Activated T-cell treated with anti-CD3 and anti-CD28 coated beads for 24 hours (primary cell): ENCODE measurements at places on chromosomes 13 and 19.

- DNase-seq = no peak
Observed at GRCh38 chr13:30063892-30064291, 213.5 kb upstream of the UBL3 start.

GRCh38 chr13:91709180-91709579 lies 310.8 kb downstream of the GPC5 start:
- no peak for DNase-seq

DNA sequence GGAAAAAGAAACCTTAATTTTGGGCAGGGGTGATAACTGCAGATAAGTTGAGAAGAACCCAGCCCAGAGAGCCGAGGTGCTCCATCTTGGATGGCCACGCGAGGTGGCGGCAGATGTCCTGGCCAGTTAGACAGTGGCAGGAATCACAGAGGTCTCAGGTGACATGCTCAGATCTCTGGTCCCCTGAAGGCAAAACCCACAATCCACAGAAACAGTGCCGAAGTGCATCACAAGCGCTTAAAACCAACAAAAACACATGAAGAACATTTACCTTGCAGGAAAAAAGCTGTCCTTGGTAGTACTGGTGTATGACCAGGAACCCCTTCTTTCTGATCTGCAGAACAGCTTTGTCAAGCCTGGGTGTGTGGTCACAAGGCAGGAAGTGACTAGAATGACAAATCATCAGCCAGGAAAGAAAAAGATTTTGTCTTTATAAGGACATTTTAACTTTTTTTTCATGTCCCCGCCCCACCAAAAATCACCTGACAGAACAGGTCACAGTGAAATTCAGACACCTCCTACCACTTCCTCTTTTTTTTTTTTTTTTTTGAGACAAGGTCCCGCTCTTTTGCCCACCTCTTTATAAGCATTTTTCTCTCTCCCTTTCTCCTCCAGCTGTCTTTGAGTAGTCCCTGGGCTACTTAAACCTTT lies at the start of gene LCP1:
LCP1 (minus strand) TSS at position 338 of the 651 bp plus-strand sequence. CDS start 22,515 bp downstream, outside the sequence.
- DNase-seq = peak; percentile 78

DNA sequence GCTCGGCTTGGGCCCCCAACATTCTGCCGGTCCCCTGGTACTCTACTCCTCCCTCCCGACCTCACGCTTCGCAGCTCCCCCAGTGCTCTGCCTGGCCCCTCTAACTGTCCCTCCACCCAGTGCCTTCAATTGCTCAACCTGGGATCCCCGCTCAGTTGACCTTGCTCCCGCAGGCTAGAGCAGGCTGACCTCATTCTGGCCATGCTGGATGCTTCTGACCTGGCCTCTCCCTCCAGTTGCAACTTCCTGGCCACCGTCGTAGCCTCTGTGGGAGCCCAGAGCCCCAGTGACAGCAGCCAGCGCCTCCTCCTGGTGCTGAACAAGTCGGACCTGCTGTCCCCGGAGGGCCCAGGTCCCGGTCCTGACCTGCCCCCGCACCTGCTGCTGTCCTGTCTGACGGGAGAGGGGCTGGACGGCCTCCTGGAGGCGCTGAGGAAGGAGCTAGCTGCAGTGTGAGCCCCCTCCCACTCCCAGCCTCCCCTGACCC lies 3.6 kb downstream of the GTPBP3 start:
- no peak for DNase-seq

- DNase-seq = no peak
Observed at GRCh38 chr13:26952551-26953143, 192.1 kb upstream of the GPR12 start.

DNA sequence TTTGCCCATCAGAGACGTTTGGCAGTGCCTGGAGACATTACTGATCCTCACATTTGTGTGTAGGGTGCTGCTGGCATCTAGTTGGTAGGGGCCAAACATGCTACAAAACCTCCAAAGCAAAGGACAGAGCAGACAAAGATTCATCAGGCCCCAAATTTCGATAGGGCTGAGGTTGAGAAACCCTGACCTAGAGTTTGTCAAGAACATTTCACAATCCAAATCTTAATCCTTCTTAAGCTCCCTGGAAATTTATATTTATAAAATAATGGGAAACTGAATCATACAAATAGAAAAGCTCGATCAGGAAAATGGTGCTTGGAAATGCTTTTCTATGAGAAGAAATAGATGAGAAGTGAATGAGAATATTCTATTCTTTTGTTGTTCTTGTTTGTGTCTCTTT lies 273.6 kb downstream of the DCT start:
- DNase-seq = no peak

- DNase-seq = no peak
Observed at GRCh38 chr13:64556376-64556775, 2673.8 kb downstream of the PCDH9 start.

GRCh38 chr19:49590071-49590970 lies 661 bp upstream of the PRR12 start:
- peak; percentile 85 for DNase-seq

- DNase-seq = no peak
Observed at GRCh38 chr13:25468325-25469168, 96.8 kb downstream of the ATP8A2 start.

GRCh38 chr19:14063105-14063504 lies 1.2 kb upstream of the PALM3 start:
- DNase-seq = no peak

- no peak for DNase-seq
Observed at GRCh38 chr19:53076984-53077383, 26.2 kb downstream of the ZNF160 start.

DNA sequence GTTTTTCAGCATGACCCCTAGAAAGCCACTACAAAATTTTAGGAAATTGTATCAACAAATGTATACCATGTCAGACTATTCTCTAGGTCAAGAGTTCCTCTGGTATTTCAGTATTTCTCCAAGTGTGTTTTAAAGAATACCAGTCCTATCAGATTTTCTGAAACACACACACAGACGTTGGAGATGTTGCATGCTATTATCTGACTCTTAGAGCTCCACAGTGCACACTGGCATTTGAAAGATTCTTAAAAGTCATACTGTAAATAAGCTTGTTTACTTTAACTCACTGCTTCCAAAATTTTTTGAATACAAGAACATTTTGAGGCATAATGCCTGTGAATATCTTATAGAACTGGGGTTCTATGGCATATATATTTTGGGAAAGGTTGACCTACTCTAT lies 33.8 kb upstream of the VWA8 start:
- DNase-seq = no peak

DNA sequence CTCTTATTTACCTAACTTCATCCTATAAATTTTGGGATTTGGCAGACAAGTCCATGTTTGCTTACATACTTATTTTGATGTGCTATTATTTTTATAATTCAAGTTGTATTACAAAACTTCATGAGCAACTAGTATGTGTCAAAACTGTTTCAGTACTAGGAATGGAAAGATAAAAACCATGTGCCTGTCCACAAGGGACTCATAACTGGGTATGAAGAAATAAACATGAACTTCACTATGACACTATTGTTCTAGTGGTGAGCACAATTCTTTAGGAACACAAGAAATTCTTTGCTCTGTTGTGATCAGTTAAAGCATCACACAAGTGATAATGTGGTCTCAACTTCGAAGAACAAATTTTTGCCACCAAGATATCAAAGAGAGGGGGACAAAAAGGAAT lies 97.5 kb upstream of the FBXL3 start:
- DNase-seq = no peak

- no peak for DNase-seq
Observed at GRCh38 chr13:106029676-106030290, 505.7 kb downstream of the EFNB2 start.

DNA sequence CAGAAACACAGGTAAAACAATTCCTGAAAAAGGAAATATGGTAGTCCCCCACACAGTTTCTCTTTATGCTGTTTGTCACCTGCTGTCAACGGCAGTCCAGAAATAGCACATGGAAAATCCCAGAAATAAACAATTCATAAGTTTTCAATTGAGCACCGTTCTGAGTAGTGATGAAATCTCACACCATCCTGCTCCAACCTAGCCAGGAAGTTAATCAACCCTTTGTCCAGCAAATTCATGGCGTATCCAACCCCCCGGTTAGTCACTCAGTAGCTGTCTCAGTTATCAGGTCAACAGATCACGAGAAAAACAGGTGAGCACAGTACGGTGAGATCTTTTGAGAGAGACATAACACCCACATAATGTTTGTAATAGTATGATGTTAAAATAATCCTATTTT lies 74.2 kb downstream of the TUBGCP3 start:
- no peak for DNase-seq

- no peak for DNase-seq
Observed at GRCh38 chr13:25934127-25934526, 117.7 kb downstream of the SHISA2 start.

GRCh38 chr13:52036037-52036436 lies 11.5 kb downstream of the UTP14C start:
- DNase-seq = no peak

DNA sequence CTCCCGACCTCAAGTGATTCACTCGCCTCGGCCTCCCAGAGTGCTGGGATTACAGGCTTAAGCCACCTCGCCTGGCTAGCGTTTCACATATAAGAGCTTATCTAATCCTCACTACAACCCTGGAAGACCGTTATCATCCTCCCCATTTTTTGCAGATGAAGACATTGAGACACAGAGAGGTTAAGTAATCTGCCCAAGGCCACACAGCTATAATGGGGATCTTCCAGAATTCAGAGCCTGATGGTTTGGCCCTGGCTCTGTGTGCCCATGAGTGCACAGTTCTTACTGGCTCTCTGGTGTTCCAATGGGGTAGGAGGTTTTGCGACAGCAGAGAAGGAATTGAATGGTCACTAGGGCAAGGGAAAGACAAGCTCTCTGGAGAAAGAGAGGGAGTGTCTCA lies 16.8 kb upstream of the KCTD15 start:
- DNase-seq = no peak

DNA sequence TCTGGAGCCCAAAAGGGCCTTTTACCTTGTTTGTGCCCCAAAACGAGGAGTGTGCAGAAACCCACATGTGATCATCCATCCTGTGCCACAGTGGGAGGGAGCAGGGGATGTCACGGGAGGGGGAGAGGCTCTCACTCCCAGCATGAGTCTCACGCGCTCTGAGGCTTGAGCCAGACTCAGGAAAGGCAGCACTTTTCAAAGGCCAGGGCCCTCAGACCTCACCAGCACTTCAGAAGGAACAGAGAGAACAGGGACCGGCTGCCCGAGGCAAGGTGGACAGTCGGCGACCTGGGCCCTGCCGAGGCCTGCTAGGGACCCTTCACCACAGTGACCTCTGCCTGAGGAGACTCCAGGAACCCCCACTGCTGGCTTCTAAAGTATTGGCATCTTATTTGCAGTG lies 71.7 kb upstream of the WASF3 start:
- DNase-seq = no peak

DNA sequence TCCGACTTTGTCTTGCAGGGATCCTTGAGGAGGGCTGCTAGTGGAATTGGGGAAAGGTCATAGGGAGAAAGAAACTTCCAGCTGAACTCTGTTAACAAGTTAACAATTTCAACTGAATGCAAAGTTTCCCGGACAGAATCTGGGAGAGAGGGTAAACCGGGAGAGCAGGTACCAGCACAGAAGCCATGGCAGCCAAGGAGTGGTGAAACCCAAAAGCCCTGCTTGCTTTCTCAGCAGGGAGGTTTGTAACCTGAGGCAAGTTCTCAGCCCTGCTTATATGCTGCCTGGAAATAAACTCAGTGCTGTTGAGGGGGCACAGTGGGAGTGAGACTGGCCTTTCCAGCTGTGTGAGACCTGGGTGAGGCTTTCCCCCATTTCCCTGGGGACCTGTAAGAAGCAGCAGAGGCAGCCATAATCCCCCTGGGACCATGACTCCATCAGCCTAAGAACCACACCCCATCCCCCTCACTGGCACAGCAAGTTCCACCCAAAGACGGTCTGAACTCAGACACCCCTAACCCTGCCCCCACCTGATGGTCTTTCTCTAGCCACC lies 84.0 kb downstream of the SUCLA2 start:
- no peak for DNase-seq

DNA sequence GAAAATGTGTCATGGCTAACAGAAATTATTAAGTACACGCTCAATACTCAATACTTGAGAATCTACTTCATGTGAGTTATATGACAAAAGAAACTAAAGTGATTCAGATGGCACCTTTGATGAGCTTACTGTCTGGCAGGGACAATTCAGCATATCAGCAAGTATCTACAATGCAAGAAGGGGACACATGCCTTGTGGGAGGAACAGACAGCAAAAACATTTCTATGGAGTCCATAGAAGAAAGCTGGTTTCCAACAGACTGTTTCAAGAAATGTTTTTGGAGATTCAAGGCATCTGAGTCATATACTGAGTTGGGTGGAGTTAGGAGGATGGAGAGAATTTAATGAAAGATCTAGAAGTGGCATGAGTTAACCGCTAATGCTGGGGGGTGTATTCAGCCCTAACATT lies 54.7 kb downstream of the MBNL2 start:
- no peak for DNase-seq

- DNase-seq = no peak
Observed at GRCh38 chr13:110853235-110853721, 61.6 kb downstream of the ANKRD10 start.

- peak; percentile 78 for DNase-seq
Observed at GRCh38 chr19:13172346-13173138, 22.3 kb downstream of the IER2 start.

- no peak for DNase-seq
Observed at GRCh38 chr13:56400774-56401173, 739.9 kb upstream of the PRR20A start.

DNA sequence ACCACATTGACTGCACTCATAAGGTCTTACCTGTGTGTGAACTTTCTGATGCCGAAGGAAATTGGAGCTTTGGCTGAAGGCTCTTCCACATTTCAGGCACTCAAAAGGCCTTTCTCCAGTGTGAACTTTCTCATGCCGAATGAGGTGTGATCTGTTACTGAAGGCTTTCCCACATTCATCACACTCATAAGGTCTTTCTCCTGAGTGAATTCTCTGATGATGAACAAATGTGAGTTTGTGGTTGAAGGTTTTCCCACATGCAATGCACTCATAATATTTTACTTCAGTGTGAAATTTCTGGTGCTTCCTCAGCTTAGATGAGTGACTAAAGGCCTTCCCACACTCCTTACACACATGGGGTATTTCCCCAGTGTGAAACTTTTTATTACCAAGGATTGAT lies 5.7 kb downstream of the ZNF132 start:
- no peak for DNase-seq

DNA sequence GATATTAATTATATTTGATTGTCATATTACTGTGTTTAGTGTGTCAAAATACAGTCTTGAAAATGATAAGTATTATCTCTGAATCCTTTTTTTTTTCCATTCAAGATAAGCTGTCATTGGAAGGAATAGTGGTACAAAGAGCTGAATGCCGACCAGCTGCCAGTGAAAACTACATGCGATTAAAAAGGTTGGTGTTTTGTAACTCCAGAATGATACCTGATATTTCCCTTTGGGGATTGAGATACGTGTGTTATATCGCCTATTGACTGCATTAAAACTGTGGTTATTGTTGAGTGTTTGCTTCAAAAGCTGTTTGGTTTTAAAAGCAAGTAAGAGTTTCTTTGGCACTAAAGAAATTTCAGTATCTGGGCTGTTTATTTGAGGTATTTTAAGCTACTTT lies 6.5 kb upstream of the KCTD4 start:
- no peak for DNase-seq
